Amniotic epithelial cell (primary cell): ENCODE measurements at places on chromosomes 7 and 10.

DNA sequence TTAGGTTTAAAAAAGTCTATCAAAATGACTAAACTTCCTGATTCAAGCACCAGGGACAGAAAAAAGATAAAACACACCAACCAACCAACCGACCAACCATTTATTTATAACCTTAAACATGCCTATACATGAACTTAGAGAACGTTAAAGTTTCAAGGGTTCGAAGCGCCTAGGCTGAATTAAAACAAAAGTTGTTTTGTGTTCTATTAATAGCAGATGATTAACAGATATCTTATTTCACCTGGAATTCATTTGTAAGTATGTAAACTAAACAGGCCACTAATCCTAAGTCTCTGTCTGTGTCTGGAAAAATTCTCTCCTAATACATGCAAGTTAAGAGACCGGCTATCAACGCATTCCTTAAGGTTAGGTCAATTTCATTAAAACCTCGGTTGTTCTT is 1.4 kb downstream of the BAIAP2L1 start:
- DNase-seq: peak; percentile 40

GRCh38 chr7:105992905-105993304 is 29.8 kb downstream of the CDHR3 start:
- DNase-seq: no peak

DNA sequence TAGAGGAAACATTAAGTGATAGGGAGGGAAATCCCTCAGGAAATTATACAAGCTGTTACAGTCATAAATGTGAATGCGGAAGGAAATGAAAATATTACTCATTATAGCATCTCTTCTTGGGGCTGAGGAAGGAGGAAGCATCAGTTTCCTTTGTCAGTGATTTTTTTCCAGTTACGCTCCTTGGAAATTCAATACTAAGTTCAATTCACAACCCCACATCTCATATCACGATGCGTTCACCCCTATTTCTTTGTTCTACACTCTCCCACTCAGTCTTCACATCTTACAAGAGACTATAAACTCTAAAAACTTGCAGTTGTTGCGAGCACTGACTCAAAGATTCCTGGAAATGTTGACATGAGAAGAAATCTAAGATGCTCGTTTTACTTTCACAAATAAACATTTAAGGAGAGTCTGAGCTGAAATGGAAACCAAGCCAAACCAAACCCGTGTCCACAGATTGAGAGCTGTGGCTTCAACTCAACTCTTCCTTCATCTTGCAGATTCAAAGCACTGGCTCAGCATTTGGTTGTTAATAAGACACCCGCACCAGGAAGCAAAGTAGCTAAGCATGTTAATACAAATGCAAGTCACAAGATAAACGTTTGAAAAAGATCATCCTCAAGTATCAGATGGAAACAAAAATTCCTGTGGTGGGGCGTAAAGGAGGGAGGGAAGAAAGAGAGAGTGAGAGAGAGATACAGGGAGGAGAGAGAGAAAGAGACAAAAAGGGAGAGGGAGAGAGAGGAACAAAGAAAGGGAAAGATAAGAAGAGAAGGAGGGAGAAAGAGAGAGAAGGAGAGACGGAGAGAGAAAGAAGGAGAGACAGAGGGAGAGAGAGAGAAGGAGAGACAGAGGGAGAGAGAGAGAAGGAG is 150.0 kb upstream of the RSU1 start:
- peak; percentile 20 for DNase-seq

DNA sequence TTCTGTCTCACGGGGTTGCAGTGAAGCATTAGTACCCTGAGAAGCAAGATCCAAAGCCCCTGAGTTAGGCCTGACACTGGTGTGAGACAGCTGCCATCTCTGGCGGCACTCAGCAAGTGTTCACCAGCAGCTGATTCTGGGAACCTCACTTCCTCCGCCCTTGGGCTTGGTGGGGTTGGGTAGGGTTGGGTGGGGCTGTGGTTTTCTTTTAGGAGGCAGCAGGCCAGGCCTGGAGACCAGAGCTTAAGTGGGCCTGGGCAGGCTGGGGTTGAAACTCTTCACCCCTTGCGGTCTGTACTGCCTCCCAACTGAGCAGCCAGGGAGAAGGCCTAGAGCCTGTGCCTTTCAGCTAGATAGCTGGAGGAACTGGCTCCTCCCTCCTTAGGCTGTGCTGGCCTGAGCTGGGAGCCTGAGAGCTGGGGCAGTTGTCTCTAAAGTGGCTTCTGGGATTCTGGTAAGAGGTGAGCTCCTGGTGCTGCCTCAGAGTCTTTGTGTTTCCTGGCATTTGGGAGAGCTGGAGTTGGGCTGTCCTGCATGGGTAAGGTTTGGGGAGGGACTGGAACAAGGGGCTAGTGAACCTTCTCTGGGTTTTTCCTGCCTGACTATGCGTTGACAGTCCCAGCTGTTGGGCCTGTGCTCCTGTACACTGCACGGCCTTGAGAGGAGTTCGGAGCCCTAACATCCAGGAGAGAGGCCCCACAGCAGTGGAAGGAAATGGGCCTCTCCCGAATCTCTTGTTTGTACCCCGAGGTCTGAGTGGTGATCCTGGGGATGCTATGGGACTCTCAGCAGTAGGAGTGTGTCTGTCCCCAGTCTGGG is 5.1 kb downstream of the TSPAN14 start:
- DNase-seq: peak; percentile 64

GRCh38 chr7:17937506-17938120 is 2.7 kb downstream of the SNX13 start:
- DNase-seq: peak; percentile 23
